OCI-M1 (cell line): ENCODE measurements at places on chromosomes 13 and 19.

DNA sequence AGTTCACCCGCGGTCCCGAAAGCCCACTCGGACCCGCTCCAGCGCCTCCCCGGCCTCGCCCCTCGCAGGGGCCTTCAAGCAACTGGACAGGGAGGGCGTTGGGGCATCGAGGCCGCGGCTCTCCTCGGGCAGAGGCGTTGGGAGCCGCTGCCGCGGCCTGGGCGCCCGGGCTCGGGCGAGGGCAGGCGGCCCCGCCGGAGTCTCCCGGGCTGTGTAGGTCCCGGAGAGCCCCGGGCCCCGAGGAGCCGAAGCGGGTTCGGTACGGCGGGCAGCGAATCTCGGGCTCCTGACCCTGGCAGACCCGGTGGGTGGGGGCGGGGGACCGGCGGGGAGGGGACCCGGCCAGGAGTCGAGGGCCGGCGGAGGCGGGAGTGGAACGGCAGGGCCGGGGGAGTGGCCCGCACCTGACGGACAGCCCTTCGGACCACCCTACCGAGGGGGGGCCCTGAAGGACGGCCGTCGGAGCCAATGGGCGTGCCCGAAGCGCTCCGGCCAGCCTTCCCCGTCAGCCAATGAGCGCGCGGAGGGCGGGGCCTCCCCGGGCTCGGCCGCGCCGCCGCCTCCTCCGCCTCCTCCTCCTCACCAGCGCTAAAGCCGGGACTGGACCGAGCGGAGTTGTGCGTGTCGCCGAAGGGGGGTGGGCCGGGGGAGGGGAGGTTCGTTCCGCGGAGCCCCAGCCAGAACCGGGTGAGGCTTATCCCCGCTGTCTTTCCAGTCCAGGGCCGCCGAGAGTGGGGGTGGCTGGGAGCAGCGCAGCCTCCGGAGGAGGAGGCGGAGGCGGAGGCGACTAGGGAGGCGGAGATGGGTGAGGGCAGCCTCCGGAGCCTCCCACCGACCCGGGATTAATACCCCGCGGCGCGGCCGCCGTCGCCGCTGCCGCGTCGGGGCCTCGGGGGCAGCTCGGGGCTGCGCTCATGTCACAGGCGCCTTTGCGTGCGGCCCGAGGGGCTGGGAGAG lies at the start of gene ZMYM2:
TSS of gene ZMYM2 (plus strand) at position 573 of the 957 bp plus-strand sequence. CDS start 34,346 bp downstream, outside the sequence.
- DNase-seq, result peak; percentile 96

- DNase-seq, result no peak
Measured at GRCh38 chr13:67827992-67828391, 597.9 kb upstream of the PCDH9 start.

GRCh38 chr13:60617991-60618733 lies 221.1 kb downstream of the TDRD3 start:
- peak; percentile 40 for DNase-seq

DNA sequence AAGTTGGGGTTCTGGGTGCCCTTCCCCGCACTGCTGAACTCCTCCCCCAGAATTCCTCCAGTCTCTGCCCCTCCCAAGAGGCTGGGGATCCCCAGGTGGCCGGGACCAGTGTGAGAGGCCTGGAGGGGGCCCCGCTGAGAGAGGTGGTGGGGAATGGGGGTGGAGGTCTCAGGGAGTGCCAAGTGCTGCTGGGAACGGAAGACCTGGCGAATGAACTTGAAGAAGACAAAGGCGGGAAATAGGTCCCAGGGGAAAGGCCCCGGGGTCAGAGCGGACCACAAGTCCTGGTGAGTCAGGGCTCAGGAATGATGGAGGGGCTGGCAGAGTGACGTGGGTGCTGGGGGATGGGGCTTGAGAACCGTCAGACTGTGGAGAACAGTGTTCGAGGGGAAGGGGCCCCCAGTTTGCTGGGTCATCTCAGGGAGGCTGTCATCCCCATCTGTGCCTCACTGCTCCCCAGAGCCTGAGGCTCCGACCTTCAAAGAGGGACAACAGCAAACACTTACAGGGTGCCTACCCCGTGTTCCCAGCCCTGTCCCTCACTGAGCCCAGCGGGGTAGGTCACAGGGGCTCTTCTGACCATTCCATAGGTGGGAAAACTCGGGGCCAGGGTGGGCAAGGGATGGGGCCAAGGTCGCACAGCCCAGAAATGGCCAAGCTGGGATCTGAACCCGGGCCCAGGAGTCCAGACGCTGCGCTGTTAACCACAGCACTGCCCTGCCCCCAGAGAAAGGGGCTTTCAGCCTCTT lies 16.0 kb upstream of the SEMA6B start:
- no peak for DNase-seq

GRCh38 chr13:51044023-51044665 lies 66.9 kb downstream of the C13orf42 start:
- no peak for DNase-seq

DNA sequence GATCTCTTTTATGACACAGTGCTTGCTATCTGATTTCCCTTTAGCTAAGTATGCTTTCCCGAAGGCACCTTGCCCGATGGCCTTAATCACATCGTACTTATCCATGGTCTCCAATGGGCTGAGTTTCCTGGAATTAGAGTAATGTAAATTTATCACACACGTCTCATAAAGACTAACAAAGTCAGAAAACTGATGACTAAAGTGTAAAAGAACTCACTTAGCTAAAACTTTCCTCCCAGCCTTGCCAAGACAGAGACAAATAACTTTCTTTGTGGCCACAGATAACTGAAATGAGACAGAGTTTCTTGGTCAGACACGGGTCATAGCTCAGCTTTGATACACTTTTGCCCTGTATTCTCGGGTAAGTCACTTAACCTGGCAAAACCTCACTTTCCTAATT lies 1.5 kb downstream of the NEK5 start:
- DNase-seq, result no peak

GRCh38 chr19:45457776-45458175 lies 10.0 kb upstream of the FOSB start:
- no peak for DNase-seq

- DNase-seq, result peak; percentile 14
Measured at GRCh38 chr13:96499656-96500055, 409.7 kb downstream of the HS6ST3 start.

GRCh38 chr19:42111811-42112210 lies 20.4 kb downstream of the POU2F2 start:
- no peak for DNase-seq

DNA sequence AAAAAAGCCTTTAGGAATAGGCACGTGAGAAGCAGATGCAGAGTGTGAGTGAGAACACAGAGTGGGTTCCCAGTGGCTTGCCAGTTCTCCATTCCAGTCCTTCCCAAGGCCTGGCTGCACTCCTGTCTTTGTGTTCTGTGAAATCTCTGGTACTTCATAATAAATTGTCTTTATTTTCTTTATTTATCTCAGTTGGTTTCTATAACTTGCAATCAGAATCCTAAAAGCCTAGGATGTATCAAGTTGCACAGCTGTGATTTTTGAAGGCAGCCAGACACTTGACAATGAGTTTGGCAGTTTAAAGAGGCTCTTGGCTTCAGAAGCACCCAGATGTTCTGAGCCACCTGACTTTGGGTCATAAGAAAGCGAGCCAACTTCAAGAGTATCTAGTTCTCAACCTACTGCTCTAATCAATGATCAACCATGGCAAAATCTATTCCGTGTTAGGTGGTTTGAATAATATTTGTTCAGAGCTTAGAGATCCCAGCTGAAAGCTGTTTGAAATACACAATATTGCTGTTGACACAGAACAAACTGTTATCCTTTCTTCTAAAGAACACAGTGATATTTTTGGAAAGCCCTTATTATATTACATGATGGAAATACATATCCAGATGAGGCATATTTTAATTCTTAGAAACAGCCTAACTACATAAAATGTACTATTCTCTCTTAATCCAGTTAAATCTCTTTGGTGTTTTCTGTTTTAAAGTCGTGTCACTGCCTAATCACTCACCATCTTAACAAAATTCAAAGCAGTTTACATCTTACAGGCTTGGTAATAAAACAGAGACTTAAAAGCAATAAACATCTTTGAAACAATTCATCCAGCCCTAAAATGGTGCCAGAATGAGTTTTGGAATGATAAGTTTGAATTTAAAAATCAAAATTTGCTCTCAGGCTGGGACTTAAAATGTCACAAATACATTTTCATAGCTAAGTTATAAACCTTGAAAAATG lies 483.0 kb upstream of the NBEA start:
- no peak for DNase-seq

DNA sequence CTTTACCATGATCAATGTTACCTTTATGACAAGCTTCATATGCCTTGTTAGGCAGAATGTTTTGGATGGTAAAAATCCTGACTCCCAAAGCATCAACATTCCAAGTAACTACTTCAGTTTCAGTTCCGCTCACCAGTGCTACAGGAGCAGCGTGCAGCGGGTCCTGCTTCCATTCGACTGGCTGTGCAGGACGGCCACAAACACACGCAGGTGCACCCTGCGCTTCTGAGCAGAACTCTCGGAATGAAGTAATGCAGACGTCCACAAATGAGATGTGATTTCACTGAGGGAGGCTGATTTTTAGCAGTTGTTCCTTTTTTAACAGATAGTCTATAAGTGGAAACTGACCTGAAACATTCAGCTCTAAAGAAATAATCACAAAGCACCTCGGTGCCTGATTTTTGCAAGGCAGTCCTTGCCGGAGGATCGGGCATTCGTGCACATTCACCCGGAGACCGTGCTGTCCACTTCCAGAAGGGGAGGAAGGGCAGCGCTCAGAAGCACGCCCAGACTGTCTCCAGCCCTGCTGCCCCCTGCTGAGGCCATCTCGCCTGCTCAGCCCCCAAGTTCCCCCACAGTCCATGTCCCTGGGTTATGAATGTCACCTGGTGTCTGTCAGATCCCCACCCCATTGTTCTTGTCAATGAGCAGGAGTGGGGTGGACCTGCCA lies 85.8 kb downstream of the RAB20 start:
- no peak for DNase-seq

DNA sequence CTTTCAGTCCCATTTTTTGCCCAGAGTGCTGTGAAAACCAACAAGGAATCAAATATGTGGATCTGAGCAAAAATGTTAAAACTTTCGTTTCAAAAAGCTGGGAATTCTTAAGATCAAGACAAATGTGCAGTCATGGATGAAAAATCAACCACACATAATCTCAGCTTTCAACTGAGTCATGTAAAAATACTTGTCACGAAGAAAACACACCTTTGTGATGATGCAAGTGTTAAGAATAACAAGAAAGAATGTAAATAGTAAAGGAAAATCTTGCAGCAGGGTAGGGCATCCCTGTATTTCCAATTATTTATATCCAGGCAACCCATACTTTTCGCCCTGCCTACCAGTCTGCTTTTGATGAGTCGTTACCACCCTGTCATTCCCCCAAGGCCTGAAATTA lies 27.4 kb upstream of the DCLK1 start:
- no peak for DNase-seq

- DNase-seq, result no peak
Measured at GRCh38 chr13:81104035-81104715, 763.2 kb upstream of the SPRY2 start.

DNA sequence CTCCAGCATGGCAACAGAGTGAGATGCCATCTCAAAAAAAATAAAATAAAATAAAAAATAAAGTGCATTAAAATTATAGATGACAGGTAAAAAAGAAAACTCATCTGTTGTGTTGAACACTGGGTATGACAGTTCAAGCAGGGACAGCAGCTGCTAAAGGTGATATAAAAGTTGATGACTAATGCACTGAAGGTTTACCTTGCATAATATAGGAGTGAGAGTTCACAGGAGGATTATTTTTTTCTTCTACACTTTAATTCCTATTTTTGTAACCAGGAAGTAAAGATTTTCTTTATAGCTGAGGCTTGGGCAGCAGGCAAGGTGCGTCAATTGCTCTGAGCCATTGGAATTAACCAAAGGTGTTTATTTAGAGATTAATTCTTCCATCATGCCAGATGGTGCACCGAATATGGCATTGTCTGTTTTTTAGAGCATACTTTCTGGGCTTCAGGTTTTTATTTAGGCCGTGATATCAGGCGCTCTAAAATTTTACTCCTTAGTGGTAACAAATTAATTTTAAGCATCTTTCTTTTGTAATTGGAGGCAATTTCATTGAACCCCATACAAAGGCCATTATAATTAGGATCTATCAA lies 337.0 kb upstream of the SLC10A2 start:
- no peak for DNase-seq

- no peak for DNase-seq
Measured at GRCh38 chr19:41924151-41925145, 3.8 kb downstream of the ERFL start.

DNA sequence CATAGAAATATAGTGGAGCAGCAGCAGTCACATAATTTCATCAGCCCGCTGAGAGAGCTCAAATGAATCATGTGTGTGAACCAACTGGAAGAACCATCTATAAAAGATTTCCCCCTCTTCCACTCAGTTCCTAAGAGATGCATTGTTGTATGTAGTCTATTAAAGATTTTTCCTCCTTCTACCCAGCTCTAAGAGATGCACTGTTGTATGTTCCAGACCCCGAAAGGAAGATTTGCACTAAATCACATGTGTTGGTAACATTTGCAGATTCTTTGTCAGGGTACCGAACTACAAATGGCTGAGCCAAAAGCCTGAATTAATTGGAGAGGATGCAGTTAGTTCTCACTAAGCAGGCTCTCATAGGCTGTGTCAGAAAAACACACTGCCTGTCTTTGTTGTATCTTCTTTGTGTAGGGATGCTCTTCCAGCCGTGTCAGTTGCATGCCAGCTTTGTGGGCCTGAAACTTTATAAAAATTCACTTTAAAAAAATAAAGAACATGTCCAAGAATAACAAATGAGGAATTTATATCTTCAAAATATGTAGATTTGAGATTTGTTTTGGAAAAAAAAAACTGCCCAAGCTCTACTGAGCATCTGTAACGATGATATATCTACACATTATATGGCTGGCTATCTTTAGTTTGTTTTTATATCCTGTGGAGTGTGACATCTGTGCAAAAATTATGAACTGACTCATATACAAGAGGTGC lies 223.1 kb downstream of the MZT1 start:
- DNase-seq, result peak; percentile 5

GRCh38 chr13:83536153-83536552 lies 346.1 kb downstream of the SLITRK1 start:
- no peak for DNase-seq

DNA sequence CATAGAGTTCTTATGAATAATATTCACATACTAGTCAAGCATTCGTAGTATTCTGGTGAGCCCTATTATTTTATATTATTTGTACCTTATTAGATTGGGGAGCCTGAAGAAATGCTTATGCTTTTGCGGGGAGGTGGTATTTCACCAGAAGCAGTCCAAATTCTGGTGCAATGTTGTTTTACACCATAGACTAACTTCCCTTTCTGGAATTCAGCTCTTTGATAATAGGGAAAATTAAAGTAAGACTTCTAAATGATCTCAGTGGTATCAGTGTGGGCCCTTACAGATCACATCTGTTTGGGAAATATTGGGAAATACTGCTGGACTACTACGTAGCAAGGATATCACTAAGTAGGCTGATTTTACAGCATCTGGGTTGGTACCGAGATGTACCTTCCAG lies 34.2 kb downstream of the KCTD12 start:
- no peak for DNase-seq
